ENCODE measurements at places on chromosomes 6 and 20.

GRCh38 chr20:24970030-24970553, 21.0 kb downstream of the CST7 start:
- no peak for DNase-seq

DNA sequence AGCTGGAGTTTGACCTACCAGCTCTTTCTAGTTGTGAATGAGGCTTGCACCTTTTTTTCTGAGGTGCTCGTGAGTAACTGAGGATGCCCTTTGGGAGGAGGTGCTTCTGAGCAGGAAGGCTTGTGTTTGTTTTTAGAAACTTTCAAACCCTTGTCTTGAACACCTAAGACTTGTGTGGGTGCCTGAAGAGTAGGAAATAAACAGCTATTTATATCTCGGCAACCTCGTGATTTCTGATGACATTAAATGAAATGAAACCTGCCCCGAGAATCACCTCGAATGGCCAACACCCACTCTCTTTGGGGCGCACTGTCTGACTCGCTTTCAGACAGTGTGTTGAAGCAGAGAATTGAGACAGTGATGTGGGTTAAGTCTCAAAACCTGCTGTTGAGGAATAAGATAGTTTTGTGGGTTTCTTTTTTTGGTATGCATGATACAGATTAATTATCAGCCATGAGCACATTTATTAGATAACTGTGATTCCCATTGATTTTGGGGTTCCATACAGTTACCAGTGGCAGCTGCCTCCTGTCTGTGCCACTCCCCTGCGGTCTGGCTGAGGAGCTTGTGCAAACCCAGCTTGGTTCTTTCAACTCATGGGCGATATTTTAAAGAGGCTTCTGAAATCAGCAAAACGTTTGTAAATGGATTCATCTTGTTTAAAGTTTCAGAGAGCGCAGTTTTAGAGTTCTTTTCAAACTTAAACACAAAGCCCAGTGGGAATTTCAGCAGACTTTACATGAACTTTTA, 8.4 kb downstream of the IRF4 start:
- DNase-seq = no peak

GRCh38 chr6:3273707-3274521, 15.2 kb downstream of the PSMG4 start:
- DNase-seq = no peak

DNA sequence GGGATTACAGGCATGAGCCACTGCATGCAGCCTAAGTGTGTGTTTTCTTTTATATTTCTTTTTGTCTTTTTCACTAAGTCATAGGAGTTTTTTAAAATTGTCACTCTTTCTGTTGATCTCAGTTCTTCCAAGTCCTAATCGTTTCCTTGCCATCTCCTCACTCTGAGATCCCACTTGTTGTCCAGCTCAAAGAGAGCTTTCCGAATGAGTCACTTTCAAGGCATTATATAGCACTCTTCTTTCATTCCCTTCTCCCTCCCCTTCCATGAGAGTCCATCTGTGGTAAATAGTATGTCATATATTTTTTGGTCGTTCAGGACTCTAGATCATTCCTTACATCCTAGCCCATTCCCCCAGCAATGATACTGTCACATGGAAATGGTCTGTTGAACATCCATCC, 4.3 kb downstream of the VAPB start:
- no peak for DNase-seq

GRCh38 chr6:24599686-24600399, 46.1 kb downstream of the KIAA0319 start:
- no peak for DNase-seq

- no peak for DNase-seq
Measured at GRCh38 chr20:43363506-43363905, 94.2 kb upstream of the SRSF6 start.

GRCh38 chr20:54110457-54110856, 40.1 kb upstream of the BCAS1 start:
- no peak for DNase-seq

DNA sequence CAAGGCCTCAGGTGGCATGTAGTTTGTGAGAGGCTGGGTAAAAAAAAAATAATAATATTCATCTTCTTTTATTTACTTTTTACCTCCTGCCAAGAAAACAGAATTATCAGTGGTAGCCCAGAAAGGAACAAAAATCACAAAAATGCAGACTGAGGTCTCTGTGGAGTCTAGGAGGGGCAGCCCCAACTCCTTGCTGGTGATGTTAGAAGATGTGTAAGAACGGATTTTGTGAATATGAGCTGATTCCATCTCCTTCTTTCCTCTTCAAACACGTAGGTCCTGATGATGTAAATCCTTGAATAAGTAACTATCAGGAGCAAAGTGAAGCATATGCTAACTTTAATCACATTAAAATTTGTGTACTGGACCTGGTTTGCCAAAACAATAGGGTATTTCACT, 226.8 kb downstream of the EYA4 start:
- DNase-seq = no peak

DNA sequence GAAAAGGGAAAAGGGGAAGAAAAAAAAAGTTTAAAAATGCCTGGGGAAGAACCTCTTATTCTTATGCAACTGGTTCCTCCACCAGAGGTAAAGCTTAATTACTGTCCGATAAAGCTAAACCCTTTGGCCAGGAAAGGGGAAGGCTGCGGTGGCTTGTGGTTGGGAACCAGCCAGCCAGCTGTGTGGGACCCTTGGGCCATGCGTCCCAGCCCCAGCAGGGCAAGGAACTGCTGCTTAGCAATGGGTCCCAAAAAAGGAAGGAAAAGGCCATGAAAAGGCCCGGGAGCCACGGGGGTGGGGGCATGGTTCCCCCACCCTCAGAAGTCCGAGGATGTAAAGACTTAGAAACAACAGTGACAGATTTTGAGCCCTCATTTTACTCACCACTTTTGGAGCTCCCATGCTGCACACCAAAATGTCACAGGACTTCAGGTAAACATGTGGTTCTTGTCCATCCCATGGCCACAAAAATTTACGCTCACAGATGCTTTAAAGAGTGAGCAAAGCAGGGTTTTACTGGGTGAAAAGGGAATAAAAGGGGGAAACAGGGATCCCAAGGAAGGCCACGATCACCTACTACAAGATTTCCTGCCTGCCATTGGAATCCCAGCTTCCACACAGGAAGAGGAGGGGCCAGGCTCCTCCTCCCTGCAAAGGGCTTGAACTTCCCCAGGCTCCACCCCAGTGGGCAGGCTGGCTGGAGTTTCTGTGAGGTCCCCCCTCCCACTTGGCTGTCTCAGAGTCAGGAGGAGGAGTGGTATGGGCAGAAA, 1234.7 kb upstream of the GJE1 start:
- DNase-seq = no peak

- no peak for DNase-seq
Measured at GRCh38 chr20:4604580-4604979, 117.1 kb upstream of the PRND start.

DNA sequence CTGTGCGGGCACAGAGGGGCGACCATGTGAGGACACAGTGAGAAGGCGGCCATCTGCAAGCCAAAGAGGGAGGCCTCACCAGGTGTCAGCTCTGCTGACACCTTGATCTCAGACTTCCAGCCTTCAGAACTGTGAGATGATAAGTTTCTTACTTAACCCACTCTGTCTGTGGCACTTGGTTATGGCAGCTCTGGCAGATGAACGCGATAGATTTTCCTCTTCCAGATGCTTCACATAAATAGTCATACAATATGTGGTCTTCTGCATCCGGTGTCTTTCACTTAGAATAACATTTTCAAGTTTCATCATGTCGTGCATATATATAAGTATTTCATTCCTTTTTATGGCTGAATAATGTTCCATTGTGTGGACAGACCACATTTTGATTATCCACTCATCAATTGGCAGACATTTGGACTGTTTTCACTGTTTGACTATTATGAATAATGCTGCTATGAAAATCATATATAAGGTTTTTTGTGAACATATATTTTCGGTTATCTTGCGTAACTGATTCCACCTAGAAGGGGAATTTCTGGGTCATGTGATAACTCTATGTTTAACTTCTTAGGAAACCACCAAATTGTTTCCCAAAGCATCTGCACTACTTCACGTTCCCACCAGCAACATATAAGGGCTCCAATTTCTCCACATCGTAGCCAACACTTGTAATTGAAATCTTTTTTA, 30.2 kb downstream of the PRR18 start:
- no peak for DNase-seq

DNA sequence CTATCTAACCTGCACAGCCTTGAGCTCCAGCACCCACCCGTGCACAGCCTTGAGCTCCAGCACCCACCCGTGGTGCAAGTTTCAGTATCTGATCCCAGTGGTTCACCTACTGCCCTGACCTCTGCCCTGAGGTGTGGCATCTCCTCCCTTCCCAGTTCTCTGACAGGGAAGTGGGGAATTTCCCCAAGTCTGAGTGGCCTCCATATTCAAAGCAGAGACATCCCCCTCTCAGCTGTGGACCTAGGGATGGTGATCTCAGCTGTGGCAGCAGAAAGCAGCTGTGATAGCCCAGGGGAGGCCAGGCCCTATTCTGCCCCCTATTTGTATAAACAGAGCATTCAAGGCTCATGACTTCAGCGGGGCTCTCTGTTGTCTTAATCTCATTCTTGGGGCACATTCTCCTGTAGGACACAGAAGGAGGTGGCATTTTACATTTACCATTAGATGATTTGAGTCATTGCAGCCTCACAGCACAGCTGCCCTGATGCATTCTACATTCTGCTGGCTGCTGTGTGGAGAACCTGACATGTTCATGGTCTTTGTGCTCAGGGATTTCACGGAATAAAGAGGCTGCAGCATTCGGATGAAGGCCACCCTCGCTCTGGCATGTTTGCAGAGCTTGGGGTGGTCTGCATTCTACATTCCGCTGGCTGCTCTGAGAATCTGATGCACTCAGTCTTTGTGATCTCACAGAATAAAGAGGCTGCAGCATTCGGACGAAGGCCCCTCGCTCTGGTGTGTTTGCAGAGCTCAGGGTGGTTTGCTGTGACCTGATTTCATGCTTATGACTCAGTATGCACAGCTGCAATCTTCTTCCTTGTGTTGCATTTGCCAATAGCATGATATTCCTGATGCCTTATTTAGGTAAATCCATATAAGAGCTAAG, 16.9 kb downstream of the GPR31 start:
- no peak for DNase-seq

- DNase-seq = no peak
Measured at GRCh38 chr6:132270726-132271402, 130.4 kb downstream of the MOXD1 start.

- no peak for DNase-seq
Measured at GRCh38 chr20:58853466-58853865, 950 bp downstream of the GNAS start.

GRCh38 chr6:71766796-71767195, 119.6 kb upstream of the RIMS1 start:
- no peak for DNase-seq

DNA sequence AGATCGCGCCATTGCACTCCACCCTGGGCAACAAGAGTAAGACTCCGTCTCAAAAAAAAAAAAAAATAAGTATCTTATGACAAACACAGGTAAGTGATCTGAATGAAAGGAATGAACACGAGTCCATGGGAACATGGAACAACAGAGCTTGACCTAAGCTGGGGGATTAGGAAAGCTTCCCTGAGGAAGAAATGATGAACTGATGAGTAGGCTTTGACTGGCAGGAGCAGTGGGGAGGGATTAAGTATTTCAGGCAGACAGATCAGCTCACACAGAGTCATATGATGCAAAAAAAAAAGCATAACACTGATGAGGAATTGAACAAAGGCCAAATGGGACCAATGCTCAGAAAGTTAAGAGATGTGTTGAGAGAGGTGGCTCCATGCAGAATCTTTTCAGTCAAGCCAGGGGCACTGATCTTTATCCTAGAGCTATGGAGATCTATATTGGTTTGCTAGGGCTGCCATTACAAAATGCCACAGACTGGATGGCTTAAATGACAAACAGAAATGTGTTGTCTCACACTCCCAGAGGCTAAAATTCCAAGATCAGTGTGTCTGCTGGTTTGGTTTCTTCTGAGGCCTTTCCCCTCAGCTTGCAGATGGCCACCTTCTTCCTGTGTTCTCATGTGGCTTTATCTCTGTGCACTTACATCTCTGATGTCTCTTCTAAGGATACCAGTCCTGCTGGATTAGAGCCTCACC, 85.6 kb downstream of the ANKRD6 start:
- DNase-seq = no peak

DNA sequence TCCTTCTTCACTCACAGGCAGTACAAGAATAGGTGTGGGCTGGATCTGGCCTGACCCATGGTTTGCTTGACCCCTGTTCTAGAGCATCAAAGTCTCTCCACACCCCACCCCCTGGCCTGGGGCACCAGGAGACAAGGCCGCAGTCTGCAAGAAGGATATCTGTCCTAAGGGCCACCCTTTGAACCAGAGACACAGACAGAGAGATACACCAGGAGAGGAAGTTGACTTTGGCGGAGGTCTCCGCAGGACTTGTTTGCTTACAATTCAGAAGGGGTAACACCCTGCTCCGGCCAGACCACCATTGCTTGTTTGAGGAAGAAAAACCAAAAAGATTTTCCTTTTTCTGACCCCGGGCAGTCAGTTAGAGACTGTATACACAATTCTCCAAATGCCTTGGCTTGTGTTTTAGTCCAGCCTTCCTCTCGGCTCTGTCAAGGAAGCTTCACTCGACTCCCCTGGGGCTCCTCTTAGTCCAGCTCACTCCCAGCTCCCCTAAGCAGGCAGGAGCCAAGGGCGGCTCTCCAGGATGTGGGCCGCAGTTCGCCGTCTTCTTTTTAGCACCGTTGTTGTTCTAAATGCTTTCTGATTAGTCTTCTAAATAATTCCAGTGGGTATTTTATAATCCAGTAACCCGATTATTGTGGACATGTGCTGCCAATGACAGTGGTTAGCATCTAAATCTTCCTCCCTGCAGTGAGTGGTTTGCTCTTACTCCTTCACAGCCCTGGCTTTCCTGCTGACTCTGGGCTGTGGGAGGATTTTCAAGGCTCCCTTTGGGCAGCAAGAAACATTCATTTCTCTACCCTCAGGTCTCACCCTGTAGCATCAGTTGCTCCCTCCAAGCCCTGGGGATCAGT, 58.6 kb upstream of the MRPS10 start:
- DNase-seq = no peak

- DNase-seq = no peak
Measured at GRCh38 chr6:124420116-124420840, 542.0 kb upstream of the RNF217 start.

- DNase-seq = peak; percentile 33
Measured at GRCh38 chr20:31968291-31969126, 558 bp downstream of the XKR7 start.

DNA sequence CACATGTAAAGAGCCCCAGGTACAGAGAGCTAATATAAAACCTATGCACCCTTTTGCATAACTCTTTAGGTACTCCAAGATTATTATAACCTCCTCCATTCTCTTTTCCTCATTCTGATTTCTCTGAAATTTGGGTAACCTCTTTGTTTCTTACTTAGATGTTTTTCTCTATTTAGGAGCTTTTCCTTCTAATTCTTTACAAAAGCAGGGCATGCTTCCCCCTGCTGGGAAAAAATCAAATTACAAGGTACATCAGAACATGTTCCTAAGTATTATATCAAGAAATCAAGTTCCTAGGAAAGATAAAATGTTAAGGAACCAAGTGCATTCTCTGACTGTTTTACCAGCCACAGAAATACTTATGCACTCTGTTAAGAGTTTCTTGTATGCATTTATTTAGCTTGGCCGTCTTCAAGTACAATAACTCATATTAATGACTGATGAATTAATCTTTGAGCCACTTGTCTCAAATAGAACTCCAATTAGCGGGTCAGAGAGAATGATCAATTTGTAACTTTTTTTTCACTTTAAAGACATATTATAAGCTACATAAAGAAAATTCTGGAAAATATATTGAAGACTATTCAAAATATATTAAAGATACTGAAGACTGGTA, 2.1 kb downstream of the KHDRBS2 start:
- DNase-seq = no peak

GRCh38 chr20:905396-905961, 10.7 kb downstream of the ANGPT4 start:
- DNase-seq = no peak
